ENCODE measurements at places on chromosomes 6 and 20.

DNA sequence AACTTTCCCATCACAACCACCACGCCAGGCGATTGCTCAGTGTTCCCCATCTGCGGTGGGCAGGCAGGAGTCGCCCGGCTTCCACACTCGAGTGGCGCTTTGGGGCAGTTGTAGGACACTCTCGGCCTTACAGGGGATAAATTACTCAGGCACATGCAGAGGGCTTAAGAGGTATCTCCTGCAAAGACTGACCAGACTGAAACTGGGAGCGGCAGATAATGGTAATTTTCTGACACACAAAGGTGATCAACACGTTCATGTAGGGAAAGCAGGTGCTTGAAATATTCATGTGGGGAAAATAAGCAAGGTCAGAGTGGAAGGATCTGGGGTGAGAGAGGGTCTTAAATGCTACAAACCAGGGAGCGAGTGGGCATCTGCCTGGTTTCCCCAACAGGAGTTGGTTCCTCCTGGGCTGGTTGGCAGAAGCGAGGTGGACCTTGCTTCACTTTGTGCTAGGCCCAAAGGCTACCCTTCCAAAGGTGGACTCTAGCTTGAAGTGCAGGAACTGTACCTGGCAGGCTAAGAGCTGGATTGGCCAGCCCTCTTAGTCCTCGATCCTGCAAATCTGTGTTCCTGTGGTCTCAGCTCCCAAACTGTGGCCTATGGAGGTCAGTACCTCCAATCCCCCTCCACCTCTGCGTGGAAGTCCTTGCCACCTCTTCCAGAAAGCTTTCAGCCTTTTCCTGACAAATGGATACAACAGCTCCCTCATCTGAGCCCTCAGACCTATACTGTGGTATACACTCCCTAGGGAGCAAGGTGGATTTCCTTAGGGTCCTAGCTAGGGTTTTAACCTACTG lies 16.7 kb downstream of the PLAGL2 start:
- no peak for DNase-seq

GRCh38 chr6:10410207-10411050 lies 4.4 kb downstream of the TFAP2A start:
- no peak for DNase-seq

DNA sequence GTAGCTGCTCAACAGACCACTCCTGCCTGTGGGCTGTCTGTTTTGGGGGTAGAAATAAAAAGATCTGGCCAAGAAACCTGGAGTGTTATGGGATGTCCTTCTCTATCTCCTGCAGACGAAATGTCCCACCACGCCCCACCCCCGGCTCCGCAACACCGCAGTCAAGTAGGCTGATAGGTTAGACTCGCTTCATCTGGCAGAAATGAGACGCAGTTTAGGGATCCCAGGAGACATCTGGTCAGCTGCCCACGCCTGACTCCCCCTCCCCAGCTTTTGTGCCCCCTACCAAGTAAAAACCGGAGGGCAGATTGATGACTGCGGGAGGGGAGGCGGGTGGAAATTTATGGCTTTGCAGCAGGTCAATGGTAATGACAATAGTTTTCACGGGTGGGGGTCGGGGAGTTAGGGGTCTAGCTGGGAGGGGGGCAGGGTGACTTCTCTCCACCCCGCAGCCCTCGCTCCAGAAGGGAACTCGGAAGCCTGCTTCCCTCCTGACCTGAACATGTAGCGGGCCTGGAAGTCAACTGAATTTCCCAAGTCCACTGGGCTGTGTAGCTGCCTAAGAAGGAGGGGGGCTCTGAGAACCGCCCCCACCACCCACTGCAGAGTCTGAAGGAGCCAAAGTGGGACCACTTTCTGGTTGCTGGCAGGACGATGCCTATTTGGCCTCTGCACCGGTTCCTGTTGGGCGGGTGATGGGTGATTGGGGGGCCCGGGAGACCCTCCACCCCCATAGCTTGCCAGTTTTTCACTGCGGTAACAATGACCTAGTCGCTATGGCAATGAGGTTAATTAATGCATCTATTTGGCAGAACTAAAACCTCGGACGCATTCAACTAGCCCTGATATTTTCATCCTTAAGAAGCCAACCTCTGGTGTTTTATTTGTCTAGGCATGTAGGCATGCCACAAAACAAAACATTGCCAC lies 25.7 kb downstream of the PMEPA1 start:
- no peak for DNase-seq

DNA sequence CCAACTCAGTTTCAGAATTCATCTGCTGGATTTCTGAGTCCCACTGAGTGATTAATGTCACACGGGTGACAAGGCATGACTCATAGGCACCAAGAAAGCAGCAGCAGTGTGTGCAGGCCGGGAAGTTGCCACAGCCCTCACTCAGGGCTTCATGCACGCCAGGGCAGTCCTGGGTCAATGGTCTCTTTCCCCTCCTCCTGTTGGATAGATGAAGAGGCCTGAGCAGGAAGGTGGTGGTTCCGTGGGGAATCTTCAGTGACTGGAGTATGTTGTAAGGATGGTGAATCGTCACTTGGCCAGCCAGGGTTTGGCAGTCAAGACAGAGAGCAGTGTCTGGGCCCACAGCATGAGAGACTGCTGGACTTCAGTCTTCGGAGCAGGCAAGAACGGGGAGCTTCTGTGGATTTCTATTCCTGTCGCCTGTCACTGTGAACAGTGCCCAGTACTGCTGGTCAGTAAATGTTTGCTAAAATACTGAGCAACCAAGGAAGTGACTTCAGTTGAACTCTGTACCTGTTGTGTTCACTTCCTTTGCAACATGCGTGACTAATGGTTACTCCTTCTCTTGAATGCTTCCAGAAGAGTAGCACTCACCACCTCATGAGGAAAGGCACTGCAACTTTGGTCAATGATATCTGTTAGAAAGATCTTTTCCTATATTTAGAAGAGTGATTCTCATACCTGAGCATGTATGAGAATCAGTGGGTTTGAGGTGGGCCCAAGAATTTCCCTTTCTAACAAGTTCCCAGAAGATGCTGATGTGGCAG lies 62.0 kb upstream of the CD93 start:
- DNase-seq: no peak

DNA sequence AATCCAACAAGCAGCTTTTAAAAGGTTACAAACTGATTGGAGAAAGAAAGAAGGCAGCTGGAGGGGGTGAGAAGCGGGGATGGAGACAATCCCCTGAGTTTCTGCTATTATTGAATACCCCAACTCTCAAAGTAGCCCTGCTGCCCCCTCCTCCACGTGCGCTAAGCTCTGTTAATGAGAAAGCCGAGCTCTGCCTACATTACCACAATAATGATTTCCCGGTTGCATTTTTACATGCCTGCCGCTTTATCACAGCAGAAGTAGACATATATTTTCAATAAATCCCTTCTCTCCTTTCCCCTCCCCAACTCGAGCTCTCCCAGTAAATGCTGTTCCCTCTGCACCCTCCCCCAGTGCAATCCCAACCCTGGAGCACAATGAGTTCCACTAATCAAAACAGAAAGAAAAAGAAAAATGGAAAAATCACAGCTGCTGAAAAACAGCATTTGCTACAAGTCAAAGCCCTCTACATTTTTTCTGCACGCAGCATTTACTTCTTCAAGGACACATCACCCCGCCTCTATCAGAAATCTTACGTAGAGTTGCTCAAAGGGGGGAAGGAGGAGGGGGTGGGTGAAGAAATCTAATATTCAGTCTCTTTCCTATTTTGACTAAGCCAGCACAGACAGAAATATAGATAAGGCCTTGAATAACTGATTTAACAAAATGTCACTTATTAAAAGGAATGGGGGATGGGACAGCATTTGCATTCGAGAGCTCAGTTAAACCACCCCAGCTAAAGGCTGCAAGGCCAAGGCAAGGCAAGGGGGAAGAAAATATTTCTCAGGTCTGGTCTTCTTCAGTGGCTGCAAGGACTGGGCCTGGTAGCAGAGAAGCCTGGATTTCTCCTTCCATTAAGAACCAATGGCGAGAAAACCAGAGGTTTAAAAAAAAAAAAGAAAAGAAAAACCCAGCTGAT lies 10.7 kb downstream of the TRERF1 start:
- no peak for DNase-seq

DNA sequence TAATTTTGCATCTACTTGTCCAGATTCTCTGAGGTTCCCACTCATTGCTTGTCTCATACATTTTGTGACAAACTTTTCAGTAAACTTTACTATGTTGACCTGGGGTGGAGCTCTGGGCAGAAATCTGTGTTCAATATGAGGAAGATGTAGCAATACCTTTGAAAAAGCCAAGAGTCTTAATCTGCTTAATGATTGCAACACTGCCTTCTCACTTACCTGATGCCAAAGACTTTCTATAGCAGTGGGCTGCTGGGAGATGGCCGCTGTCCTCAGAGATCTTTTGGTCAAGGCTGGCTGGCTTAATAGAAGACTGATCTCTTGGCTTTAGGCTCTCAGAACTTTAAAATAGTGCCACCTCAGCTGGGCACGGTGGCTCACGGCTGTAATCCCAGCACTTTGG lies 70.1 kb upstream of the RBM24 start:
- DNase-seq: no peak

DNA sequence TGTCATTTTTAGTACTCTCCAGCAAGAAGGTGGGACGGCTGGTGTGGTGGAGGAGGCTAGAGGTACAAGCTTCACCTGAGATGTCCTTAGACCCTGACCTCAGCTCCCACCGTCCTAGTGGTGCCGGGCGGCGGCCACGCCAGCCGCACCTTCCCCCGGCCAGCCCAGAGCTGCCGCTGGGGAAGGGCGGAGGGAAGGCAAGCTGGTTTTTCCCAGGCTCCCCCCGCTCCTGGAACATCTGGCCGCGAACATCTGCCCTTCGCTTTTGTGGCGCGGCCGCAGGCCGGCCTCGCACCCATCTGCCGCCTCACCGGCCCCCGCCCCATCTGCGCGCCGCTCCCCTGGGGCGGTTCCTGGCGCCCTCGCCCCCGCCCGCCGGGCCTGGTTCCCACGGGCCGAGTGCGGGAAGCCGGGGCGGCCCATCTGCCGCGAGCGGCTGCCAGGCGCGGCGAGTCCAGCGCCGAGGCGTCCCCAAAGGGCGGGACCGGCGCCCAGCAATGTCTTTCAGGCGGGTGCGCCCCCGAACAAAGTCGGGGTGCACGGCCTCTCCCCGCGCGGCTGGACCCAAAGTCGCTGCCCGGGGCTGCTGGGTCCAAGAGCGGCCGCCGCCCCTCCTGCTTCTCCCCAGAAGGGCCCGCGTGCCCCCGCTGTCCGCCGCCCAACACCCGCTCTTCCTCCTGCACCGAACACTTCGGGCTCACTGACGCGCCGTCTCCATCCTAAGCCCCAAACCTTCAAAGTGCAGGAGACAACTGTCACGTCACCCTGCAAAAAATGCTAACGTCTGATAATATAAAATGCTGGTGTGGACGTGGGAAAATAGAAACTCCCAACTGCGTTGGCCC lies 17.3 kb upstream of the ID1 start:
- no peak for DNase-seq

- DNase-seq: no peak
Observed at GRCh38 chr6:47665112-47665511, 33.3 kb upstream of the ADGRF4 start.

DNA sequence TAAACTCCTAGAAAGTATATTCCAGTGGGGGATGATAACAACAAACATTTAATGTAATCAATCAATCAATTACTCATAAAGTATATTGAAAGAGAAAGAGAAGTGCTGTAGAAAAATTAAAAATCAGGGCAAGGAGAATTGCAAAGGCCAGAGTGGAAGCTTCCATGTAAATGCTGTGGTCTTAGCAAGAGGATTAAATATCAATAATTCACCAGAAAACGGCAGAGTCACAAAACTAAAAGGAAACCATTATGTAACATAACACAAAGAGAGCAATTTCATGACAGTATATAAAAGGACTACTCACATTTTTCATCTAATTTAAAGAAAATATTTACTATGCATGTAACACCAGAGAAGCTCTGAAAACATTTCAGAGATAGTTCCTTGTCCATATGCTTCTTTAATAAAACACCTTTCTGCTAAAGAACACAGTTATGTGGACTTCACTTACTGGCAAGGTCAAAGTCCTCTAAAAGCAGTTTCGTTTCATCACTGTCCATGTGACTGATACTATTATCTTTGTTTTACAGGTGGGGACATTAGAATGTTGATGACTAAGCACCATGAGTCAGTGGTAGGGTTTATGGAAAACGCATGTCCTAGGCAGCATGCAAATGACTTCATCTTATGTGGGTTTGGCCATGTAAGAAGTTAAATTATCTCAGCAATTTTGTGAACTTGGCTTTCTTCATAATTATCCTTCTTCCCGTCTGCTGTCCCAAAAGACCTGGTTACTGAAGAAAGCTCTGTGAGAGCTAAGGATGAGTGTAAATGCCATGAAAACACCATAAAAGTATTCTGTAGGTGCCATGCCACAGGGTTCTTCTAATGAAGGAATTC lies 185.8 kb upstream of the TENT5A start:
- DNase-seq: no peak

DNA sequence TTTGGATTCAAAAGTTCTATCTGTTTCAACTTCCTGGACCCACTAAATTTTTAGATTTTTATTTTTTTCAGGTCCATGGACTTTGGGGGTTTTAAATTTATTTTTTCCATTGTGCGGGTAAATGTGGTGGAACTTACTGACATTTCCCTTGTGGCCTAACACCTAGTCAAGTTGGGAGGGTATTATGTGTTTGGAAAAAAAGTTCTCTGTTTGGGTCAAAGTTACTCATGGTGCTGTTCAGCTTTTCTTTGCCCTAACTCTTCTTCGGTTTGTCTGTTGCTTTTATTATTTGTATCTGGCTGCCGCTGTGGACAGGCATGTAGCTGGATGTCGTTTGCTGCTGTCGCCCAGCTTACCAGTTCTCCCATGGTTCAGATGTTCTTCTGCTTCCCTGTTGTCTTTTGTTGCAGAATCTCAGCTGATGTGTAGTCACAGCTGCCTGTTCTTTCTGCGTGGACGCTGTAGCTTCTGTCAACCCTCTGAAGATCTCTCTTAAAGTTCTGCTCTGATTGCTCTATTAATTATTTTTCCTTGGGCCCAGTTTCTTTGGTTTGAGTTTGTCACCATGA lies 7.9 kb downstream of the IGF2R start:
- no peak for DNase-seq

Measured in stimulated activated CD4-positive, alpha-beta T cell treated with anti-CD3 and anti-CD28 coated beads, TNF-alpha, amount 100 ng/mL, for 1 hour (primary cell).